ENCODE measurements at places on chromosomes 3 and 15.

DNA sequence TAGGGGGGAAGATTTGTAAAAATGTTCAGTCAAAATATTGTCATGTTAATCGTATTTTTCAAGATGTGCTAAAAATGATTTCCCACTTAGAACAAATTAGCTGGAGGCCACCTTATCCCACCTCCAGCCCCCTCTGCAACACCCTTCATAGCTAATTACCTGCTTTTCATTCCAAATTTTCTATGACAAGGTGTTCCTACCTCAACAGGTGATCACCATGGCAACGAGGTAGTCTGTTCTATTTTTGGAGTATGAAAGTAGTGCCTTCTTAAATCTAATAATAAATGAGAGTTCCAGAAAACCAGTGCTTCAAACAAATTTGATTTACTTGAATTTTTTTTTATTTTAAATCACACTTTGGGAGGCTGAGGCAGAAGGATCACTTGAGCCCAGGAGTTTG lies 149.8 kb downstream of the FNDC3B start:
- DNase-seq = no peak

GRCh38 chr3:61352306-61352705 lies 101.1 kb upstream of the FHIT start:
- no peak for DNase-seq

- DNase-seq = no peak
Measured at GRCh38 chr3:195597848-195598247, 14.1 kb upstream of the APOD start.

DNA sequence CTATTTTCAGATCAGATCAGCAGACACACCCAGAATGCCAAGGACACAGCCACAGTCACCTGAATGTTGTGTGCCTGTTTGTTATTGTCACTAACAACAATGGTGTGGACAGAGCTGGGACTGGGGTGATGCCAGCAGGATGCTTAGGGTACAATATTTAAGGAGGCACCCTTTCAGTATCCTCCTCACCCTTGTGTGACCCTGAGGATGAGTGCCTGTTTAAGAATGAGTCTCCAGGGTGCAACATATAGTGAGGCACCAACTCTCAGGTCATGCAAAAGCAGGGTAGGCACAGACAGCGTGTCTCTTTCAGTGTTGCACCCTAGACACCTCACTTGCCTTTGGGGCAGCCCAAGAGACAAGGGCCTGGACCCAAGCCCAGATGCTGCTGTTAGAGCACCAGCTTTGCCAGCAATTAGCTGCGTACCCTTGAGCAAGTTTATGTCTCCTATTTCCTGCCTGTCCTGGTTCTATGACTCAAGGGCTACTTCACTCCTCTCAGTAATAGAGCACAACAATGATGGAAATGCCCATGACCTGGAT lies 122.6 kb downstream of the AQP9 start:
- DNase-seq = no peak

GRCh38 chr3:190169243-190169642 lies 48.5 kb upstream of the P3H2 start:
- no peak for DNase-seq

- no peak for DNase-seq
Measured at GRCh38 chr3:108804966-108805365, 17.6 kb upstream of the TRAT1 start.

DNA sequence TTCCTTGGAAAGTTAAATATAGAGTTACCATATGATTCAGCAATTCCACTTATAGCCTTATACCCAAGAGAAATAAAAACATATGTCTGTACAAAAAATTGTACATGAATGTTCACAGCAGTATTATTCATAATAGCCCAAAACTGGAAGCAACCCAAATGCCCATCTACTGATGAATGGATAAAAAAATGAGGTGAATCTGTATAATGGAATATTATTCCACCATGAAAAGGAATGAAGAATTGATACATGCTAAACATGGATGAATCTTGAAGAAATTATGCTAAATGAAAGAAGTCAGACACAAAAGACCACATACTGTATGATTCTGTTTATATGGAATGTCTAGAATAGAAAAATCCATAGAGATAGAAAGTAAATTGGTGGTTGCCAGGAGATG lies 61.4 kb downstream of the TTC23 start:
- DNase-seq = no peak

DNA sequence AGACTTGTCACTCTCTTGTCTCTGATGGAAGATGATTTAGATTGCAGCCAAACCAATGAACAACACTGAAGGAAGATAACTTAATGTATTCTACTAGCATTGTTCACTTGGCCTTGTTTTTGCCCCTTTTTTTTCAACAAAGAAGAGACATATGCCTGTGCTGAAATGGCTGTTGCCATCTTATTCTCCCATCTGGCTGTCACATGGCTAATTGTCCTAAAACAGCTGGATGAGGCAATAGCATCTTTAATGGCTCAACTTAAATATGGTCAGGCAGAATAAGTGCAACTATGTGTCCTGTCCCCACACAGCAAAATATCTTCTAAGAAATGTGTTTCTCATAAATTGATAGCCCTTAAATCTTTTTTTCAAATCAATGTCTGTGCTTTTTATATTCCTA lies 576.9 kb downstream of the TUSC7 start:
- no peak for DNase-seq

GRCh38 chr15:68299436-68299835 lies 21.9 kb downstream of the FEM1B start:
- no peak for DNase-seq

DNA sequence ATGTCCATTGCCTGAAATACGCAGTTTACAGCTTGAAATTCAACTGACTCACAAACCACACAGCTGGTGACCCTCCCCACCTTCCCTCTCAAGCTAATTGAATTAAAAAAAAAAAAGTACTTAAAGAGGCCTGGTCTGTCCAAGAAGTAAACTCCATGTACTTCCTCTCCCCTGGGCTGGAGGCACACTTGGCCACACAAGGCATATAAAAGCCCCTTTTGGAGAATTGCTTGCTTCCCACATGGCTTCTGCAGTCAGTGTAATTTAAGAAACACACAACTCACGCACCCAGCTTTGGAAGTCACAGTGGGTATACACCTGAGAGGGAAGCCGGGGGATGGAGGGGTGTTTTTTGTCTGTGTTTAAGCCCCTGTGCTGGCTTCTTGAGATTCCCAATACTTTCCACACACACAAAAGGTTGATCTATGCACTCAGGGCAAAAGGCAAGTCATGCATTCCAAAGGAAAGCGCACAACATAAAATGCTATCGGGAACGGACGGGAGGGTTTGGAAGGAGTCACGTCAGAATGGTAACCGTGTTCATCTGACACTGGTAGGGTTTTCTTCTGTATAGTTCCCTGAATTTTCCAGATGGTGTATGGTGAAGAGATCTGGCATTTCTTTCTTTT lies 106.6 kb upstream of the ALDH1A3 start:
- DNase-seq = no peak

DNA sequence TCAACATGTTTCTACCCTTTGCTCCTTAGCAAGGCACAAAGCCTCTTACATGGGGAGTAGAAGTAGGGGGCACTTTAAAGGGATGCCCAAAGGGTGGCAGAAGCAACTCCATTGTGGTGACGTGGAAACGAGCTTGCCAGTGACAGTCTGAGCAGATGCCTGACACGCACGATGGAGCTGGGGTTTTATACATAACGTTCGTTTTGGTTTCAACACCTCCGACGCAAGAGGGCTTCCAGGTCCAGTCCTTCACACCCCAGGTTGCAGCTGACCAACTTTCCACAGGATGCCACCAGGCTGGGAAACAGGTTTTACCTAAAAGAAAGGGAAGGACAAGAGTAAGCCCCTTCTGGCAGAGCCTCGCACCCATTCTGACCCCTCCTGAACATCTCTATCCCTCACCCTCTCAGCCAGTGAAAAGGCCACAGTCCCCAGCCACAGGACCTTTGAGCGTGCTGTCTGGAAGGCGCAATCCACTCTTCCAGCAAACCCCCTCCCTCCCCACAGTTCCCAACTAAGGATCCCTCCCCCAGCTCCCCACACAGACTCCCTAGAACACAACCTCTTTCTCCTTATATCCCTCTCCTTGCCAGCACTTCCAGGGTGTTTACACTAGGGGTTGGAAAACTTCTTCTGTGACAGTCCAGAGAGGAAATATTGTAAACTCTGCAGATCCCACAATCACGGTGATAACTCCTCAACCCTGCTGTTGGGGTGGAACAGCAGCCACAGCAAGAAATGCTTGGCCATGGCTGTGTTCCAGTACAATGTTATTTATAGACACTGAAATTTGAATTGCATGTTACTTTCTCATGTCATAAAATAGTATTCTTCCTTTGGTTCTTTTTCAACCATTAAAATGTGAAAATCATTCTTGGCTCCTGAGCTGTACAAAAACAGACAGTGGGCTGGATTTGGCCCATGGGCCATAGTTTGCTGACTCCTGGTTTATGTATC lies 36.2 kb downstream of the FAM174B start:
- no peak for DNase-seq

DNA sequence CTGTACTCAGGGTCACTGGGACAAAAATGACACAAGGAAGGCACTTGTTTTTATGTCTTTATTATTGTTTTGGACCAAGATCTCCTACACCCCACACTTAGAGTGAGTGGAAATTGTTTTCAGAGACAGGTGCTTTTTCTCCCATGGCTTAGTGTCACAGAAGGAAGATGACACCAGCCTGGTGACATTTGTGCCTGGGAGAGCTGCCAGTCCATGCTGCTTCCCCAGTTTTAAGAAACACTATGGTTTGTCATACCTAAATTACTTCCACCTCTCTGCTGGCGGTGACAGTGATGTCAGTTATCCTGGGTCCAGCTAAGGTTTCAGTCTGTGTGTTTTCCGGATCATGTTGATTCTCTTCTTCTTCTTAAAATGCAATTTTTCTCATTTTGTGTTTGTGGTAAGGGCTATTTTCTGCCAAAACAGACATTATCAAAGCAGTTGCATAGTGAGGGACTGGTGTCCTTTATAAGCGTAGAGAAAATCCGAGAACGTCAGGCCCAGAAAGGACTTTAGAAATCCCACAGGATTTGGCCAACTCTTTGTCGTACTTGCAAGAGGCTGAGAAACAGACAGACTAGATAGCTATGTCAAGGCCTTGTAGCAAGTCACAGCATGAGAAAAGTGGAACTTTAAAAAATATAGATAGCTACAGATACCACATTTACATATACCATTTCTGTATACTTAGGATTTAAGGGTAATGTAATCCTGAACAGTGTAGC lies 149.5 kb downstream of the TP63 start:
- no peak for DNase-seq

GRCh38 chr3:34300621-34301020 lies 502.2 kb downstream of the PDCD6IP start:
- no peak for DNase-seq

DNA sequence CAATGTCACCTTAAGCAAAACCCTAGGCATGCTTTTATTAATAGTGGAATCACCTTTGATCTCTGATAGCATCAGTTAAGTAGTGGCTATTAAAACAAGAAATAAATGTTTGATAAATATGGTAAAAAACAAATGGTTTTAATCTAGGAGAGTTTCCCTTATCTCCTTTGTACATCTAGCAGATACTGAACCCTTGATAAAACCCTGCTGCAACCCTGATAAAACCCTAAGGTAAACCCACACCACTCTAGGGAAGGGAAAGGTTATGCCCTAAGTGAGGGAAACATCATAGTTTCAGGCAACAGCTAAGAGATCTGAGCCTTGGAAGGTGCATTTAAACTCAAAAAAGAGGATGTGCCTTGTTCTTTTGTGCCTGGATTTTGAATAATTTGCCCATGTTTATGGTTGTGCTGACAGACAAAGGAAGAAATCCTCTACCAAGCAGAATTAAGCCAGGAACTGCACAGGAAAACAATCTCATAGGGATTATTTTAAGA lies 309.7 kb downstream of the FGF12 start:
- no peak for DNase-seq

GRCh38 chr3:7015683-7016440 lies 154.9 kb downstream of the GRM7 start:
- DNase-seq = no peak

DNA sequence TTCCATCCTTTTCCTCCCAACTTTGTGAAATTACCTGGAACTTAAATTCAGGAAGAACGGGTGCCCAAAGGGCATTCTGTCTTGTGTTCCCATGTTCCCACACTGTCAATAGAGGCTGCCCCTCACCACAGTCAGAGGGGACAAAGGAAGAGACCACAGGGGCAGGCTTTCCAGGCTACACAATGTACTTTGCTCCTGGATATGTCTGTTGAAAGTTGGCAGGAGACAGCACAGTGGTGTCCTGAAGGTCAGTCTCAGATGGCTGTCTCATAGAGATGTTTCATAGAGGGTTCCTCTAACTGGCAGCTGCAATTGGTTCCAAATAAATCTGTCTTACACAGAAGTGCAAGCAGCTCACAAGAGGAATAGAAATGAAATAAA lies 107.8 kb upstream of the TGFBR2 start:
- DNase-seq = no peak

DNA sequence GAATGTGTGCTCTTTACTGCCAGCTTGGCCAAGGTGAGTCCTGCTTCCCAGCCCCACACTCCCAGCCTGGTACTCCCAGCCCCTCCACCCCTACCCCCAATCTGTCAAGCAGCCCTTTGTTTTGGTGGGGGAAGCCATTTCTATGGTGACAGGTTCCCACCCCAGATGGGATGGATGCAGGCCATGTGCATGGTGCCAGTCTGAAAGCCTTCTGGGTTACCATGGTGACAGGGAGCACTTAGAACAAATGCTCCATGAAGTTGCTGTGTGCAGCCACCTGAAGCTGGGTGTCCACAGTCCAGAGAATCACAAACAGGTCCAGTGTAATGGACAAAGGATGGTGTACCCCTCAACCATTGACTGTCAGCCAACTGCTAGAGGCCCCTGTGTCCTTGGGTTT lies 19.1 kb upstream of the VILL start:
- DNase-seq = no peak

DNA sequence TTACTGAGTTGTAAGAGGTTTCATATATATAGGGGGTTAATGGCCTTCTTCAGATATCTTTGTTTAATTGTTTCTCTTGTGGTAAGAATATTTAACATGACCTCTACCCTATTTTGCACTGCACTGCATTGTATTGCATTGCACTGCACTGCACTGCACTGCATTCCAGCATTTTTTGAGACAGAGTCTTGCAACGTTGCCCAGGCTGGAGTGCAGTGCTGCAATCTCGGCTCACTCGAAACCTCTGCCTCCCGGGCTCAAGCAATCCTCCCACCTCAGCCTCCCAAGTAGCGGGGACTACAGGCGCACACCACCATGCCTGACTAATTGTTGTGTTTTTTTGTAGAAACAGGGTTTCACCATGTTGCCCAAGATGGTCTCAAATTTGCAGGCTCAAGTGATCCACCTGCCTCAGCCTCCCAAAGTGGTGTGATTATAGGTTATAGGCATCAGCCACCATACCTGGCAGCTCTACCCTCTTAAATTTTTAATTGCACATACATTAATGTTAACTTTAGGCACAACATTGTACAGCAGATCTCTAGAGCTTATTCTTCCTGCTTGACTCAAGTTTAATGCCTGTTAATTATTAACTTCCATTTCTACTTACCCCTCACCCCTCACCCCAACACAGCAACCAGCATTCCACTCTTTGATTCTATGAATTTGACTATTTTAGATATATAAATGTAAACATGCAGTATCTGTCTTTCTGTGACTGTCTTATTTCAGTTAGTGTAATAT lies 38.4 kb downstream of the NEDD4 start:
- no peak for DNase-seq

DNA sequence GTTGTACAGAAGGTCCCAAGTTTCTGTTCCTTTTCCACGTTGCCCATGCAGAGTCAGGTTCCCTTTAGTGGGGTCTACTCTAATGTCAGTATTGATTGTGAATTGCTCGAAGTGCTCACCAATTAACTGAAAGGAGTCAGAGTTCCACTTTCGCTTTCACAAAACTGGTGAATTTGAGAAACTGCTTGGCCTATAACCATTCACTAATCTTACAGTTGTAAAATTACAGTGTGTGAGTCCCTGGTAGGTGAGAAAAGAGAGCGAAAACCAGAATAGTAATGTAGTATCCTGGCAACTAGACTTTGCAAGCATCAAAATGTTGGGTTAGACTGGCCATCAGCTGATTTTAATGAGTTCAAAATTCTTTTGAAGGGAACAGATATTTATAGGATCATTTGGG lies 237.5 kb upstream of the CHRM5 start:
- no peak for DNase-seq

All from activated CD4-positive, alpha-beta T cell treated with anti-CD3 and anti-CD28 coated beads, Interleukin-2, amount 50 U/mL, for 24 hours (primary cell).